ENCODE measurements at places on chromosomes 5 and 9.

GRCh38 chr5:180137401-180138213 is 66.0 kb upstream of the RNF130 start:
- no peak for DNase-seq

- DNase-seq, result no peak
Measured at GRCh38 chr5:102663749-102664530, 91.2 kb upstream of the PAM start.

DNA sequence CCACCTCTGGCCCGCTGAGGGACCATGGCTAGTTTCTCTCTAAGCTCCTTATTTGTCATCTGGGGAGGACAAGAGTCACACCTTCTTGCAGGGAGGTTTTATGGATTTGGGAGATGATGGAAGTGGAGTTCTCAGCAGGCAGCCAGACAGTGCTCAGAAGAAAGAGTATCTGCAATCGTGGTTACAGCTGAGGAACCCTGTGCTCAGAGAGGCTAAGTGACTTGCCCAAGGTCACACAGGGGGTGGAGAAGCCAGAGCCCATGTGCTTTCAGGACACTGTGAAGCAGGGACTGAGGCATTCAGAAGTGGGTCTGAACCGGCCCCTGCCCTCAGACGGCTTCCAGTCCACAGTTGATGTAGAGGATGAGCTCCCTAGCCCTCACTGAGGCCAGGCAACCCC is 10.8 kb downstream of the PRRX2 start:
- DNase-seq, result no peak

DNA sequence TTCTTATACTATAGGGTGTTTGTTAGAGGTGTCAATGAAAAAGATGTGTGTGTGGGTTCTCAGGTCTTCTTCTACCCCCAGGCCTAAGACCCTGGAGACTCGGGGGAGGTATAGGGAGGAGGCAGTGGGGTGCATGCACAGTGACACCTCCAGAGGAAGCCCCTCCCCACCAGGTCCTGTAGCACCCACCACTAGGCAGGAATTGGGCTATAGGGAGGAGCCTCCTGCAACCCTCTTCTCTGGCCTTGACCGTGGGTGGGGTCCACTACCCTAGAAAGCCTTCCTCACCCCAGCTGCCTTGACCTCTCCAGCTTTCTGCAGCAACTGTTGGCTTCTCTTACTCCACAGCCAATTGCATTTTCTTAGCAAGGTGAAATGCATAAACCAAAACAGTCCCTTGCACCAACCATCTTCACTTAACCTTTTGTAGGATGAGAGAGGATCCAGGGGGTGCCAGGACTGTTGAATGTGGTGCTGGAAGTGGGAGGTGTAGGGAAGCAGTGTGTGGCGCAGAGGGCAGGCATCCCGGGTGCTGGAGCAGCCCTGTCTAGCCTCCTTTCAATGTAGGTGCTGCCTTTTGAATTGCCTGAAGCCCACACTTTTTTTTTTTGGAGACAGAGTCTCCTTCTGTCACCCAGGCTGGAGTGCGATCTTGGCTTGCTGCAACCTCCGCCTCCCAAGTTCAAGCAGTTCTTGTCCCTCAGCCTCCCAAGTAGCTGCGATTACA is 128.5 kb downstream of the RGS3 start:
- DNase-seq, result no peak

DNA sequence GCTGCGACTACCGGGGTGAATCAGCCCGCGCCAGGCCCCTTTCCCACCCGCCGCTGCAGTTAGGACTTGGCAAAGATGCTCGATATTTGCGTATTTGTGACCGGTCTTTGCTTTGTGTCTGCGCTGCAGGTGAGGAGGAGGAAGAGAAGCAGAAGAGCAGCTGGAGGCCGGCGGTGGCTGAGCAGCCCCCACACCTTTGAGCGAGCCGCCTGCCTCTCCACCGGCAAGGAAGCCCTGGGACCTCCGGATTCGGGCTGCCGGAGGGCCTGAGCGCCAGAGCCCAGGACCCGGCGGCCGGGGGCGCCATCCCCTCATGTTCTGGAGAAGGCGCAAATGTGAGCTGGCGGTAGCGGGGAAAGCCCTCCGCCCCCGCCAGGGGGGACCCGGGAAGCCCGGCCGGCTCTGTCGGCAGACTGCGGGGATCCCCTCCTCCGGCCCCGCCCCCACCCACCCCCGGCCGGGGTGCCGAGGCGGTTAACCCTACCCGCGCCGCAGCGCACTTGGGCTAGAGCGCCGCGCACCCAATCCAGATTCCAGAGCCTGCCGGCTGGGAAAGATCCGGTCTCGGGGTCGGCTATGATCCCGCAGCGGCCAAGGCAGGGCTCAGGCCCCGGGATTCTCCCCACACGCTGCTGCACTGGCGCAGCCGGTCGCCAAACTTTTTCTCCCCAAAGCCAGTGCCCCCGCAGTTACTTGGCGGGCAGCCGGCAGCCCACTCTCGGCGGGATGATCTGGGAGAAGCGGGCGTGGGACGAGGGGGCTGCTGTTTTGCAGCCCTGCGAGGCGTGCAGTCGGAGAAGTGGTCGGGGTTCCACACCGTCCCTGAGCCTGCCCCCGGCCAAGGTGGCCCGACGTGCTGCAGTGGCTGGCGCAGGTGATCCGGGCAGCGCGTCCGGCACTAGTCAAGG is 800 bp upstream of the KCNN2 start:
- DNase-seq, result no peak

- no peak for DNase-seq
Measured at GRCh38 chr5:91024727-91025126, 358.4 kb downstream of the ARRDC3 start.

- DNase-seq, result no peak
Measured at GRCh38 chr9:78510035-78510434, 213.1 kb downstream of the PSAT1 start.

- no peak for DNase-seq
Measured at GRCh38 chr5:144336191-144336961, 165.7 kb downstream of the KCTD16 start.

- no peak for DNase-seq
Measured at GRCh38 chr9:125959951-125960619, 212.9 kb downstream of the PBX3 start.

DNA sequence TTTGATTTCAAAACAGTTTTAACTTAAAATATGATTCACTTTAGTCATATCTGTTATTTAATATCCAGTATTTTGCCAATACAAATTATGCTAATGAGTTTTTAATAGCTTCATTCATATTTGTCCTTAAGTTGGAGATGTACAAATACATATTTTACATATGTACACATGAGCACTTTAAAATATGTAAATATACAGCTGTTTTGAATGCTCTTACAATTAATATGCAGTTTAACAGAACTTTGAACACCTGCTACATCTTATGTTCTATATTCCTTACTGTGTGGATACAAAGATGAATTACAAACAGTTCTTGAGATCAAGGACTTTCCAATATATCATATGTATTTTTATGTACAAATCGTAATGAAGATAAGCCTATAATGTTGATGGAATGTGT is 74.0 kb downstream of the CHSY3 start:
- DNase-seq, result no peak

- DNase-seq, result no peak
Measured at GRCh38 chr5:59286510-59286909, 607.0 kb downstream of the PDE4D start.

DNA sequence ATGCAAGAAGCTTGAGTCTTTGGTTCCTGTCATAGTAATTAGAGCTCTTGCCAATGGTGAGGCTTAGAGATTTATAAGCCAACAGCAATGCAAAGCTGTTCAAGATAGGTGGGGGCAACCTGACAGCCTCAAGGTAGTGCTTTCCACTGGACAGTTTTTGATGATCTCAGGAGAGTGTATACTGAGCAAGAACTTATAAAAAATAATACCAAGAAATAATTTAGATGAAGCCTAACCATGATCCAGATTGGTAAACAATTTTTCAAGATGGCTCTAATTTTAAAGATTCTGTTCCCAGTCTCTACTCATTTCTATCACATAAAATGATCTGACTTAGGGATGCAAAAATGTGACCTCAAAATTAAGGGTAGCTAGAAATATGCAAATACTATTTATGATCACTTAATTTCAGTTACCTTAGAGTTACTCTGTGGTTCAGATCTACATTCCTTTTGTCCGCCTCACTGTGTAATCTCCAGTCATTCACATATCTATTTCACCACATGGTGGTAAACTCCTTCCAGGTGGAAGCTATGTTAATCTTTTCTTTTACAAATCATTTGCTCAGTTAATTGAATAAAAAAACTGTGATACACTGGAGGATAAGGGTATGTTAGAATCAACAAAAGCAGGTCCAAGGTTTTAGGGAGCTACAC is 1228.0 kb upstream of the C9orf72 start:
- DNase-seq, result no peak

DNA sequence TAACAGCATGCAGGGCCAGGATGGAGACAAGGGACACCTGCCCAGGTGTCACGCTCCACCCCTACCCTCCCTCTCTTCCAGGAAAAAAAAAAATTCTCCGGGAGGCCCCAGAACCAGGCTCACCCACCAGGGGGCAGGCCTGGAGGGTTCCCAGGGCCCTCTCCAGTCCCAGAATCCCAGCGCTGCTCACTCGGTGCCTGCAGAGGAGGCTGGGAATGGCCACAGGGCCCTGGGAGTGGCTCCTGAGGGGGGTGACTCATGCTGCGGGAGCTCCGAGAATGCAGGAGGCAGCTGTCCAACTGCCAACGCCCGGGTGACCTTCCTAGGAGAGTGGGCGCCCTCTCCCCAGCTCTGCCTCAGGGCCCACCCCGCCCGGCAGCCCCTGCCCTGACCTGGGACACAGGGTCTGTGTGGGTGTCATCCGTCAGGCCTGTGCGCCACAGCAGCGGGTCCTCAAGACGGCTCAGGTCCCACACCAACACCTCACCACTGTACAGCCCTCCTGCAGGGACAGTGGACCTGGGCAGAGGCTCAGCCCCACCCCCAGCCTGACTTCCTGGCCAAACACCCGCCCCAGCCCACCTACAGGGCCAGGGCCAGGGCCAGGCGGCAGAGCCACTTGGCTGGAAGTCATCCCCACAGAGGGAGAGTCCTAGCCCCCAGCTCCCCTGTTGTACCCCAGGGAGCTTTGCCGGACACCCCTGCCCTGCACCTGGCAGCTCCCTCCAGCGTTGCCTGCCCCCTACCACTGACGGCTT is 21.2 kb downstream of the DYNC2I2 start:
- DNase-seq, result no peak

GRCh38 chr5:179595916-179596315 is 27.6 kb downstream of the HNRNPH1 start:
- no peak for DNase-seq

DNA sequence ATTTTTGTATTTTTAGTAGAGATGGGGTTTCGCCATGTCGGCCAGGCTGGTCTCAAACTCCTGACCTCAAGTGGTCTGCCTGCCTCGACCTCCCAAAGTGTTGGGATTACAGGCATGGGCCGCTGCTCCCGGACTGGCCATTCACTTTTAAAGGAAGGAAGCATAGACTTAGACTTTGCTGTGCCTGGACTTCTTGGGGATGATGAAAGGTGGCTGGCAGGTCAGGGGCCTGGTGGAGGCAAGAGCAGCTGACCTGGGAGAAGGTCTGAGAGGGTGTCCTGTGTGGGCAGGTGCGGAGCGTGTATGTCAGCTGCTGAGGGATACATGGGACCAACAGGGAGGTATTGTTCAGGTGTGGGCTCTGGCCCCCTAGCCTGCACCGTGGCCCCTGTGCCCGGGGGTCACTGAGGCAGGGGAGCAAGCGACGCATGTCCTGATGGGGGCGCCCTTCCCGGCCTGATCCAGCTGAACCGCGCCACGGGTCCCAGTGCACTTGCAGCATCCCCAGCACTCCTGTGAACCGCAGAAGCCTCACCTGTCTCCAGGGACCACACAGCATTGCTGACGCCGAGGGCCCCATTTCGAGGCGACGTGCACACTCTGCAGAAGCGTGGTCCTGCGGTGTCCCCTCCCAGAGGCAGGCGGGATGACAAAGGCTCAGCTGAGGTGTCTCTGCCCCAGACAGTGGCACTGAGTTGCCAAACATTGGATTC is 23.1 kb downstream of the NDUFS6 start:
- no peak for DNase-seq

DNA sequence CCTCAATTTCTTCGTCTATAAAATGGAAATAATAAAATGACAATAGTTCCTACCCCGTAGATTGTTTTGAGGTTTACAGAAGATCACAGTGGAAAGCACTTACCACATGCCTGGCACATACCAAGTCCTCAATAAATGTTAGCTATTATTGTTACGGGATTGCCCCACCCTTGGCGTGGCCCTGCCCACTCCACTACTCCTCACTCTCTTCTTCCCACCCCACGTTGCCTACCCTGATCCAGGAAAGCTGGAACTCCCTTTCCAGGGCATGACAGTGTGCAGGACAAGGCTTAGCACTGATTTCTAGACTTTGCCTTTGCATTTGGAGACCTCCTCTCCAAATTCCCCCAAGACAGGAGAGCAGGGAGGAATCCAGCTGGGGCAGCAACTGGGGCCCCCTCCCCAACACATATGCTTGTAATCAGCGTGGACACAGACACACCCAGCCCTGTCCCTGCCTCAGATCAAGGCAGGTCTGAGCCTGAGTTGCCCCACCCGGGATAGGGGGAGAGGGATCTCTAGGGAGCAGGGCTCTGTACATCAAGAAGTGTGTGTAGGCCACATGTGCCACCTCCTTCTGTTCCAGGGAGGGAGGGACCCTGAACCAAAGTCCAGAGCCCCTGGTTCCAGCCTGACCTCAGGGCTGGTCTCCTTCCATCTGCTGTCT is 6.7 kb downstream of the SLC4A9 start:
- no peak for DNase-seq

DNA sequence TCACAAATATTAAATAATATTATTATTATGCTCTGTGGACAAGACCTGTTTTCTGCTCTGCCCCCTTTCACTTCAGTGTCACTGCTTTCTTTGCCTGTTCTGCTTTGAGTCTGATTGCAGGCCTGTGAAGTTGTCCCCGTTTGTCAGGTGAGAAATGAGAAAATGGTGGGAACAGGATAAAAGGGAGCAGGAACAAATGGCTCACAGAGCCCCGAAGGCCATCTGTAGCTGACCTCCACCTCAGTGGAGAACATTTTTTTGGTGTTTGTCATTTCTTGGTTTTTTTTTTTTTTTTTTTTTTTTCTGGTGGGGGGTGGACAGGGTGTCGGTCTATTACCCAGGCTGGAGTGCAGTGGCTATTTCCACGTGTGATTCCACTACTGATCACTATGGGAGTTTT is 13.2 kb upstream of the S100Z start:
- DNase-seq, result no peak

GRCh38 chr9:35177520-35177919 is 15.7 kb downstream of the UNC13B start:
- no peak for DNase-seq

DNA sequence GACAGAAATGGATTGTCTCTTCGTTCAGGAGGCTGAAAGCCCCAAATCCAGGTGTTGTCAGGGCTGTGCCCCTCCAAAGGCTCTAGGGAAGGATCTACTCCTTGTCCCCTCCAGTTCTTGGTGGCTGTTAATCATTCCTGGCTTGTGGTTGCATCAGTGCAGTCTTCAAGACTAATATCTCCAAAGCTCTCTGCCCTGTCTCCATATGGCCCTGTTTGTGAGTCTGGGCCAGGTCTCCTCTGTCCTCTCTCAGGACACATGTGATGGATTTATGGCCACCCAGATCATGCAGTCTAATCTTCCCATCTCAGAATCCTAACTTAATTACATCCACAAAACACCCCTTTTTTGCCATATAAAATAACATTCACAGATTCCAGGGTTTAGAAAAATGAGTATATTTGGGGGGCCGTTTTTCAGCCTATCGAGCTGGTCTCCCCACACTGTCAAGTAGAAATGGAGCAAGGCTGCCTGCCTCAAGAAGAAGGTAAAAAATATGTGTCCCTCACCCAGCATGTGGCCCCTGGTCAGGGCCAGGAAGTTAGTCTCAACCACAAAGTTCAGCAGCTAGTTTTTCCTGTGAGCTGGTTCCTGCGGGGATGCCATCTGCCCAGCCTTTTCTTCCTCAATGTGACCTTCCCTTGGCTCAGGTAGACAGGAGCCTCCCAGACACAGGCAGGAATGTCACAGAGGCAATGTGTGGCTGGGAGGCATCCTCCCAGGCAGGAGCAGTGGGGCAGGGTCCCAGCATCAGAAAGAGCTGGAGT is 509.4 kb downstream of the IRX1 start:
- no peak for DNase-seq

Measured in hematopoietic multipotent progenitor cell treated with erythropoietin and hydrocortisone succinate and interleukin-3 and kit ligand, for 6 days (in vitro differentiated cells).